ENCODE measurements at places on chromosomes 5 and 9.
A peak's percentile ranks its signal among the peaks of the same experiment; 100 is the strongest.

GRCh38 chr5:5494489-5495402 is 72.3 kb downstream of the ICE1 start:
- no peak overlapping the region for H3K27ac ChIP-seq
- H3K27me3 ChIP-seq = peaks cover 26% of the 10 kb centered on the region
- H3K36me3 ChIP-seq = peaks cover 14% of the 10 kb centered on the region
- H3K4me1 ChIP-seq = peaks cover 4% of the 10 kb centered on the region
- peak; percentile 23 for DNase-seq
- no peak overlapping the region for H3K4me3 ChIP-seq

DNA sequence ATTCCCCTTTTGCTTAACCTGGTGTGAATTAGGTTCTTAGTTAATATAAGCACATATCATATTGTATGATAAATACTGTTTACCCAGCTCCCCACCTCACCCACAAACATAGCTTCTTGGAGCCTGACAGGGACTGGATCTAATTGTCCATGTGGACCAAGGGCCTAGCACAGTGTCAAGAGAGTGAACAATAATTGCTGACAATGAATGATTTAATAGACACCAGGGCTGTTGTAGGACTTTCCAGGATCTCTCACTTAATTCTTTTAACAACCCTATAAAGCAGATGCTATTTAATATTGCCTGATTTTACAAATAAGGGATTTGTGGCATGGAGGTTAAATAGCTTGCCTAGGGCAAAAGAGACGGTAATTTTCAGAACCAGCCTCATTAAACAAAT is 24.8 kb downstream of the AK3 start:
- H3K4me1 ChIP-seq = no peaks in the 10 kb centered on the region
- no peaks in the 10 kb centered on the region for H3K27me3 ChIP-seq
- H3K4me3 ChIP-seq = no peak overlapping the region

DNA sequence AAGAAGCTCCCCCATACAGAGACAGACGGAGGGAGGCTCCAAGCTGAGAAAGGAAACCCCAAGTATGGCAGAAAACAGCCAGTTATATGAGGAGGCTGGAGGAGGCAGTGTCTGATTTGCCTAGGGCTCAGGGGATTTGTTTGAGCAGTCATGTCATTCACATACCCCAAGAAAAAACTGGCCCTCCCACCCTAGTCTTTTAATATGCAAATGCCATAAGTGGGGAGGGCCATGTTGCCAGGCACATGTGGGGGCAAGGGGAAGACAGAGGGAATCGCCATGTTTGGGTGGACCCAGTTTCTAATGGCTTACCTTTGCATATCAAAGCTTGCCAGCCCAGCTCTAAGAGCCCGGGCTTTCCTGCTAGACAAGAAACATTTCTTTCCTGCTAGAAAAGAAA is 1163.8 kb downstream of the TAF11L14 start:
- H3K4me3 ChIP-seq = no peak overlapping the region
- H3K4me1 ChIP-seq = no peaks in the 10 kb centered on the region
- no peaks in the 10 kb centered on the region for H3K27me3 ChIP-seq
- no peaks in the 10 kb centered on the region for H3K36me3 ChIP-seq
- H3K27ac ChIP-seq = no peak overlapping the region
- DNase-seq = no peak

GRCh38 chr5:95029569-95030366 is 255.1 kb downstream of the MCTP1 start:
- no peaks in the 10 kb centered on the region for H3K27me3 ChIP-seq
- no peak overlapping the region for H3K27ac ChIP-seq
- H3K4me3 ChIP-seq = no peak overlapping the region
- peaks cover 42% of the 10 kb centered on the region for H3K4me1 ChIP-seq
- DNase-seq = no peak
- no peaks in the 10 kb centered on the region for H3K36me3 ChIP-seq

GRCh38 chr9:90724880-90725279 is 76.7 kb upstream of the SYK start:
- DNase-seq = peak; percentile 5
- H3K27ac ChIP-seq = no peak overlapping the region
- no peaks in the 10 kb centered on the region for H3K4me1 ChIP-seq
- no peaks in the 10 kb centered on the region for H3K27me3 ChIP-seq
- H3K36me3 ChIP-seq = no peaks in the 10 kb centered on the region
- H3K4me3 ChIP-seq = no peak overlapping the region

DNA sequence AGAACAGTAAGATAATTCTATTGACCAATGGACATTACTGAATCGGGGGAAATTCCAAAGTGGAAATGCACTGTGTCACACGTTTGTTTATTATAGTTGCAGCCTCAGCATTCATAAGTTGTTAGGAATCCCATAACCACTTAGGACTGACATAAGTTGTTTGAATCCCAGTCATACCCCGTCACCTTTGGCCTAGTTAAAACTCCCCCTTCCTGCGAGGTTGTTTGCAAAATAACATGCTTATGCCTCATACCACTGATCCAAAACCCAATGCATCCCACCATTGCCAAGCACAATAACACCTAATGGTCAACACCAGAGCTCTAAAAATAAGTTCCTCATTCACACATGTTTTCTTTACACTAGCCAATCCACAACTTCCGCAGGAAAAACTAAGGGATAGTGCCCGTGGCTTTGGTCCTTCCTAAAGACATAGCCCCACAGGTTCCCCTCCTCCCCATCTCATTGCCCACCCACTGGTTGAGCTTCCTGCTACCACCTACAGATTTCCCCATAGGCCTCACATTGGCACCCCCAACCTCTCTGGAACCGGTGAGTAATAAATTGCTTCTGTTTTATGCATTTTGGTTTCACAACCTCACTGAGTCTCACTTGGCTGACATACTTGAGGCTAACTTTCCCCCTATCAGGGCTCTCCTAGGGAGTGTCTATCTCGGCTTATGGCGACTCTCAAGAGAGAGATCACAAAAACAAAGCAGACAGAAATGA is 42.3 kb upstream of the MUSK start:
- no peak overlapping the region for H3K27ac ChIP-seq
- no peak overlapping the region for H3K4me3 ChIP-seq
- no peaks in the 10 kb centered on the region for H3K36me3 ChIP-seq
- H3K4me1 ChIP-seq = no peaks in the 10 kb centered on the region
- DNase-seq = peak; percentile 7

GRCh38 chr5:41009232-41009631 is 61.9 kb downstream of the MROH2B start:
- no peaks in the 10 kb centered on the region for H3K4me1 ChIP-seq
- H3K4me3 ChIP-seq = no peak overlapping the region
- H3K27ac ChIP-seq = no peak overlapping the region
- H3K27me3 ChIP-seq = no peaks in the 10 kb centered on the region
- no peaks in the 10 kb centered on the region for H3K36me3 ChIP-seq

DNA sequence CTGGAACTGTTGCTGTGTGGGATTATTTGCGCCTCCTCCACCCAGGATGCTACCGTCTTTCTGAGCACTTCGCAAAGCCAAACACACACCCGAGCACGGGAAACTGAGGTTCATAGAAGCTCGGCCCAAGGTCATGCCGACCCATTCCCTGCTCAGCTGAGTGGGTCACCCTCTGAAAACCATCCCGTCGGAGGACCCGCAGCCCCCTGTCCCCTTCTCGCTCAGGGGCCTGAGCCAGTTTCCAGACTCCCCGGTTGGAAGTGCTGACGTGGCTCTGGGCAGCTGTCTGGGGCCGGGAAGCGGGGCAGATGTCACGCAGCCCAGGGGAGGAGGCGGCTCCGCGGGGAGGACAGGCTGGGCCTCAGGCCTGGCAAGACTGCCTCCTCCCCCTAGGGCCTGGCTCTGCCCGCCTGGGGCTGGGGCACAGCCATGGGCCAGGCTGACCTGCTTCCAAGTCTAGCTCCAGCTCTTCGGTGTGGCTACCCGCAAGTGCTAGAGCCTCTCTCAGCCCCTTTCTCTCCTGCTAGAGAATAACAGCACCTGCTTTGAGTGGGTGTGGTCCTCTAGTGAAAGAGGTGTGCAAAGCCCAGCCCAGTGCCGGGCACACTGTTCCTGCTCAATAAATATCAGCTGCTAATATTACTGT is 9.9 kb upstream of the CXXC5 start:
- peak overlapping the region; percentile 67 for H3K4me3 ChIP-seq
- H3K36me3 ChIP-seq = no peaks in the 10 kb centered on the region
- DNase-seq = peak; percentile 80
- no peak overlapping the region for H3K27ac ChIP-seq

Measured in CD14-positive monocyte (primary cell).